ENCODE measurements at places on chromosomes 12 and 14.

DNA sequence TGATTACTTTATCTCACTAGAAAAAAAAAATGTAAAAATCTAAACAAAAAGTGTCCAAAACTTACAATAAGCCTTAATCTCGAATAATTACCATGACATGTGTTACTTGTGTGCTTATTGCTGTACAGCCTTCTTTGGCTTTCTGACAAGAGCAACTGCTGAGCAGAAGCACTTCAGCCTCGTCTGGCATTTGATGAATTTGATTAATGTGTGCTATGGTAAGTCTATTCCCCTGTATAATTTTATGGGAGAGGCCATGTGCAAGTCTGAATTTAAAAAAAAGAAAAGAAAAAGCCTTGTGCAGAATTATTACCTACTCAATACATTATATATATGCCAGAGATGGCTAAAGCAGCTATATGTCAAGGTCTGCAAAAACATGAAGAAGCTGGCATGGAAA, 113.9 kb downstream of the AEBP2 start:
- no peak for DNase-seq

DNA sequence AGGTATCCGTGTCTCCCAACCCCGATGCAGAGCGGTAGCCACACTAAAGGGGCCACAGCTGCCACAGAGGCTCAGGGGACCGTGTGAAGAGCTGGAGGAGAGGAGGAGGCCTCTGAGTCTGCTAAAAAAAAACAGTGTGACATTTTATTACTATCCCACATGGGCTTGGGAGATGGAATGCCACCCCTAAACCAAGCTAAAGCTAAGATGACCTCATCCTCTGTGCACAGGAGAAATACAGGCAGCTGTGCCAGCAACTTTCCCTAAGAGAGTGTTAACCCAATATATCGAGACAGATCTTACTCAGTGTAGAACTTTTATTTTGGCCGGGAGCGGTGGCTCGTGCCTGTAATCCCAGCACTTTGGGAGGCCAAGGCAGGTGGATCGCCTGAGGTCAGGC, 18.0 kb downstream of the BCL2L14 start:
- no peak for DNase-seq

- no peak for DNase-seq
These were observed 167.1 kb upstream of the NOS1 start for GRCh38 chr12:117528538-117528937.

- no peak for DNase-seq
These were observed 79.9 kb downstream of the HECTD1 start for GRCh38 chr14:31127690-31128089.

DNA sequence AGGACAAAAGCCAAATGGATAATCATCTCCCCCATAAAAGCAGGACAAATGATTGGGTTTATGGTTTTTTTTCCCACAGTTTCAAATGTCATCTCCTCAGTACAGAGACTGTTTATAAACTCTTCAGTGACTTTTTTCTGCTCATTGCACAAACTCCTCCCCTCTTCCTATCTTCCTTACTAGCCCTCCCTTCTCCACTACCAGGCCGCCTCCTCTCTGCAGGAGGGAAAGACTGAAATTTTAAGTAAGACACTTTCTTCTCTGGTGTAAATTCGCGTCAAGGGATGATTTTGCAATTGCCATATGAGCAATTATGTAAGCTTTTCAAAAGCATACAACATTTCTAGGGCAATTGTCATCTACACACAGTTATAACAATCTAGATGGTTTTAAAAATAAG, 37.0 kb downstream of the BTG1 start:
- no peak for DNase-seq

DNA sequence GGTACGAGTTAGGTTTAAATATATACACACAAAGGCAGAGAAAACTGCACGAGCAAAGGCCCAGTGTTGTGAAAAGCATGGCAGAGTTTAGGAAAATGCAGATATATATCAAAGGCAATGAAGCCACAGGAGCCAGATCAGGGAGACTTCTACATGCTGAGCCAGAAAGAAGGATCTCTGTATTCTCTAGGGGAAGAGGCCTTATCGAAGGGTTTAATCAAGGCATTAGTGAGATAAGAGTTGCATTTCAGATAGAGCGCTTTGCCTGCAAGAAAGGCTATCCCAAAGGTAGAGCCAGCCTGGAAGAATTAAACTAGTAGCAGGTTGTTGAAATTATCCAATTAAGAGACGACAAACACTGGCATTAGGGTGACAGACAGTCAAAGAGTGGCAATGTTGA, 7.6 kb downstream of the PTPRO start:
- DNase-seq, result no peak

GRCh38 chr14:61387076-61387475, 65.7 kb downstream of the PRKCH start:
- DNase-seq, result no peak

DNA sequence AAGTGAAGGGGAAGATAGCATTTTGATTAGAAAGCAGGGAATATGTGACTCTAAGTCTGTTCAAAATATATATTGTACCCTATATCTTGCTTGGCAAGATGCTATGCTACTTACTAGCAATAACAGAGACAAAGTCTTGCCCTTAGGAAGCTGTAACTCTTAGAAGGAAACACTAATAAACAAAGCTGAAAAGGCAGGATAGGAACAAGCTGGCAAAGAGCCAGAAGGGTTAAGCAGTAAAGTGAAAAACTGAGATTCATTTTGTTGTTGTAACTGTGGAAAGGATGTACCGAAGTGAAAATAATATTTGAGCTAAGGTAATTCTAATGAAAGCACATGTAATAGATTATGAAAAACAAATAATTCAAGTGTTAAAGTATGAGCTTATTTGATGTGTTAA, 527.1 kb upstream of the FLRT2 start:
- DNase-seq, result no peak

- no peak for DNase-seq
These were observed 300.0 kb downstream of the AEBP2 start for GRCh38 chr12:19739195-19739776.

DNA sequence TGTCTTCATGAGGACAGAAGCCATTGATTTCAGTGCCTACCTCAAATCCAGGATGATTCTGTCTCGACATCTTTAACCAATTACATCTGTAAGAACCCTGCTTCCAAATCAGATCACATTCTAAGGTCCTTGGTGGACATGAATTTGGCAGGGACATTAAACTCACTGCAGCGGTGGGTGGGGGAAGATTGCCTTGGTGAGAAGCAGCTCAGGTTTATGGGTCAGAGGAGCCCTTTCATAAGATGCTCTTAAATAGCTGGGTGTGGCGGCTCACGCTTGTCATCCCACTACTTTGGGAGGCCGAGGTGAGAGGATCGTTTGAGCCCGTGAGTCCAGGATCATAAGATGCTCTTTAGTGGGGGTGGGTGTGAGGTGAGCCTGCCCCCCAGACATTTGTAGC, 42.9 kb downstream of the ELK3 start:
- no peak for DNase-seq

- no peak for DNase-seq
These were observed 111.5 kb downstream of the PAX9 start for GRCh38 chr14:36773136-36773540.

- no peak for DNase-seq
These were observed 21.3 kb upstream of the RHOJ start for GRCh38 chr14:63182968-63183367.

DNA sequence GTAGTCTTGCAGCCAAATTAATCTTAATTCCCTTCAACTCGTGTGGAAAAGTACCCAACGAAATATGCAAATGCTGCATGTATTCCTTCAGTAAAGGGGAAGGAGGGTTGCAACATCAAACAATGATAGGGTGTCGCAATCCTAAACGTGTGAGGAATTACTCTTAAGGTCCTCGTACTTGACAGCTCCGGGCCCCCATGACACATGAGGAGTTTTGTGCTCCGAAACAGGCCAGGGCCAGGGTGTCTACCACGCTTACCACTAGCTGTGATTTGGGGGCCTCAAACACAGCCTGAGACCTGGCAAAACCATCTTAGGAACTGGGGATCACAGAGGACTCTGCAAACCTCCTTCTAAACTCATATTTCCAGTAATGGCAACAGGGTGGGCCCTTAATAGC, 20.4 kb downstream of the FOS start:
- no peak for DNase-seq

DNA sequence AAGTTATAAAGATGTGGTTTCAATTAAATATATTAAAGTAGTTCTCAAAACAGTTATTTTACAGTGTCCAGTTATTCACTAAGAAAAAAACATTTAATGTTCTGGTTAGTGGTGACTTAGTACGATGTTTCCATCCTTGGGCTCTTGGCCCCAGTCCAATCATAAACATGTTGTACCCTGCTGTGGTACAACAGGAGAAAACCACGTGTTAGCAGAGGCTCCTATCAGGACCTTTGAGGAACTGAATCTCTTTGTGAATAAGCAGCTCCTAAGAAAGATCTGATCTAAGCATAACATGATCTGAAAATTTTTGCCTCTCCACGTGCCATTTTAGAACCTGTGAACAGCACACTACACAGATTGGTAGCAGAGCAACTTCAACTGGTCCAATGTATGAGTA, 234.0 kb downstream of the SYT1 start:
- no peak for DNase-seq

DNA sequence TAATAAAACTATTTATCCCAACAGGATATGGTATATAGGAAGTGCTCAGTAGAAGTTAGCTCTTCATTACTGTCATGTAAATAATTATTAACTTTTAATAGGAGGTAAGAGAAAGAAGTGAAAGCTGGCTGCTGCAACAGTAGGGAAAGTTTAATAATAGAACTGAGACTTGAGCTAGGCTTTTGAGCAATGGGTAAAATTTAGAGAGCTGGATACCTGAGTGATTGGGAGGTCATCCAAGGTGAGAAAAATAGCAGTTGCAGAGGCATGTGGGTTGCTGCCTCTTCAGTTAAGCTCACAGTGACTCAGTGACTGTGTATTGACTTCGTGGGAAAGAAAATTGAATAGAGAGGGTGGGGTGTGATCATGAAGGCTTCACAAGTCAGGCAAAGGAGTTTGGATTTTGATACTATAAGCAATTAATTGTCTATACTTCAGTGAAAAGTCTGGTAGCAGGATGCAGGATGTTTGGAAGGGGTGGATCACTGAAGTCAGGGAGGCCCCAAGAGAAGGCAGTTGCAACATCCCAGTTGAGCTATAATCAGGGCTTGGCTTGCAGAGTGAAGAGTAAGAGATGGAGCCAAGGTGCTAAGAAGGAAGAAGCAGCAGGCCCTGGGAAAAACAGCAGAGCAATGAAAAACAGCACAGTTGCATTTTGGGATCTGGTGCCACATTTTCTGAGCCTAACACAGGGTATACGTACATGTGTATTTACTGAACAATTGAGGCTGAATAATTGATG, 172.0 kb upstream of the FRMD6 start:
- DNase-seq, result no peak

DNA sequence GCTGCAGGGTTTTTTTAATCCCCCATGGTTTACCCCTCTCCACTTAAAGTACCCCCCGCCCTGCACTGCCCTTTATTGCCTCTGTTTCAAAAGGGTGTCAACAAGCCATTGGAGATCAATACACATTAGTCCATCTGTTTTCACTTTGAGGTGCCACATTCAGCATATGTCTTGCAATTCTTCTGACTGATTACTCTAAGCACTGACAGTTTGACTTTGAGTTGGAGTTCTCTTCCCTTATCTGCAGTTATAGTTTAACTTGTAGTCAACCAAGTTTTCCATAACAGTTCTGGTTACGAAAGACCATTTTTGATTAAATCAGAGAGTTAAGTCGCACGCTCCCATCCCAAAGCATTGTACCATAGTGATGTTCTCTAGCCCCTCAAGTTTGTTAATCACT, 260.8 kb upstream of the TBX3 start:
- no peak for DNase-seq

- no peak for DNase-seq
These were observed 74.6 kb downstream of the ZFP36L1 start for GRCh38 chr14:68718023-68718990.

DNA sequence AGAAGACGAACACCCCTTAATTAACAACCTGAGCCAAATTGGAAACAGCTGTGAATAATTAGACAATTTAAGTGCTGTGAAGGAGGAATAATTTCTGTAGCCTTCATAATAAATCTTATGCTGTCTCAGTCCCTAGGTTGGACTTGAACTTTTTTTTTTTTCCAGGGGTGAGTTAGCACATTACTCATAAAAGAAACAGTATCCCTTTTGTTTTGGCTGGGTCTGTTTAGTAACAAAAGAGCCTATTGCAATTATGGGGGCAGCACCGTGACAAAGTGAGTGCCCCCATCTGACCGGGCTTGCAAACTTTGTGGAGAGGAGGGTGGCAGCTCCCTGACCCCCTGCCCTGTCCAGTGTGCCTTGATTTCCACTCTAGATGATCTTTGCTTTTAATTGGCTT, 167.4 kb downstream of the DICER1 start:
- no peak for DNase-seq

- no peak for DNase-seq
These were observed 101.6 kb downstream of the CFAP54 start for GRCh38 chr12:96590970-96591369.

DNA sequence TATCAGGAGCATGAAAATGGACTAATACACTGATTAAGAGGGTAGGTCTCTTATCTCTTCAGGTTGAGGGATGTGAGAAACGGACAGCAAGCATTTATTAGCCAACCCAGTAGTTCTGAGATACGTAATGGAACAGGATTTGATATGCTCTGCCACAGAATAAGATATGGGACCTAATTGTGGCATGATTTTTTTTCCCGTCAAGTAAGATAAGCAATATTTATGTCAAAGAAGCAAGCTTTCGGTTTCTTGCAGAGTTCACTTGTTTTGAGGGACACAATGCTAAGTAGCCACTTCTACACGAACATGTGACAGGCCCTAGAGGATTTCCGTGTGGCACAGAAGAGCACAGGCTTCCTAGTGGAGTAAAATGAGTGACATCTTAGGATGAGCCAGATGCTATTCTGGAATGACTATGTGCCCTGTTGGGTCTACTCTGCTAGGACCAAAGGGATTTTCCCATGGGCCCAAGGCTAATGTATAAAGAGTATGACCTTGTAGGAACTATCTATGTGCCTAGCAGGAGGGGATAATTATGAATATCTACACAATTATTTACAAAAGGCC, 57.9 kb downstream of the SLC38A1 start:
- DNase-seq, result no peak

DNA sequence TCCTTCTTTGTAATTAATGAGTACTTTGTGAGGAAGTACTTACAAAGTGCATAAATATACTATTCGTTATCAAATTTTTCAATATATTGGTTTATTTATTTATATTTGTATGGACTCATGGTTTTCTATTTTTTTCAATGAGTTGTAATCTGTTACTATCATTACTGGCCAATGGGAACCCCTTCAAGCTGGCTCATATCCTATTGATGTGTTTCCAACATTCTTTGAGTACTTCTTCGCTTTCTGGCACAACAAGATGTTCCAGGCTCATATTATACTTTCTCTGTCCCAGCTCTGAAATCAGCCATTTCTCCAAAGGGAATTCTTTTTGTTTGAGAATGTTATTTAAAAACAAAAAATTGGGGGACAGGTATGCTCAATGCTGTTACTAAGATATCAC, 17.5 kb downstream of the YBX3 start:
- no peak for DNase-seq

- no peak for DNase-seq
These were observed 3.9 kb downstream of the HOXC5 start for GRCh38 chr12:54036620-54037359.

DNA sequence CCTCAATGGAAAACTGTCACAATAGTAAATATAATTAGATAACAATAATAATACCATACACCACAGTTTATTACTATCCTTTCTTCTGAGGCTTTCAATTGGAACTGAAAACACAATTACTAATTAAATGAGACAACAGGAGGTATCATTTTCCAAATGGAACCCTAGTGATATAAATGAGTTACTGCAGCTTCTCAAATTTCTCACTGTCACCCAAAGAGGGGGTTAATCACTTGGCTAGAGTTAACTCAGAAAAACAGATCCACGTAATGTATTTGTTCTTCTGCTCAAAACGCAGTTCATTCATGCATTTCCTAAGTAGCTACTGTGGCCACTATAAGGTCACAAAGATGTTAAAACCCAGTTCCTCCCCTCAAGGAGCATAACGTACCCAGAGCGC, 120.9 kb upstream of the FOXN3 start:
- DNase-seq, result no peak

Data from stimulated activated CD8-positive, alpha-beta memory T cell treated with anti-CD3 and anti-CD28 coated beads, Interleukin-7, amount 100 ng/mL, for 1 hour (primary cell).